Liver (tissue), 10 donors: ENCODE measurements at places on chromosomes 6 and 20.

GRCh38 chr6:136791296-136792094 is 782 bp downstream of the MAP3K5 start:
- DNase-seq, result peak; percentile 73

DNA sequence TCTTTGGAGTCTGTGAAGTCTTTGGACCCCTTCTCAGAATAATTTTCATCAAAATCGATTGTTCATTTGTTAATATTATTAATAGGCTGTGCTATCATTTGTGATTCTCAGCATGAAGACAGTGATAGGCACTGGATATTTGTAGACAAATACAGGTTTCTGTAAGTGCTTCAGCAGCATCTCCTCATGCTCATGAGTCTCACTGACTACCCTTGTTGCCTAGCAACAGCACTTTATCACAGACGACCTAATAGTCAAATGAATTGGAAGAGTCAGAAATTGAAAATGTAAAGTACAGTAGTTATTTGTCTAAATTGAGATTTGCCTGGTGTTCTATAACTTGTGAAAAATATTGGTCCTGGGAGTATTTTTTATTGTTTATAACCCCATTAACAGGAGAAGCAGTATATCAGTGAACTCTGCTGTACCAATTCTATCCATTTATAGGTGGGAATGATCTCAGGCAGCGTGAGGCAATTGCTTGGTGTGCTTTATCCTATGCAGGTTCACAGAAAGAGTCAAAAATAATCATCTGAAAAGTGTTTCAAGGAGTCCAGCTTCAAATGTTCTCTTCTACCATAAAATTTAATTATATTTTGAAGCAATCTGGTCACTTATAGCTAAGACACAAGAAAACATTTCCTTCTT is 684.6 kb downstream of the RFPL4B start:
- no peak for DNase-seq

- DNase-seq, result no peak
These were observed 86.8 kb downstream of the MOXD1 start for GRCh38 chr6:132314432-132314831.

DNA sequence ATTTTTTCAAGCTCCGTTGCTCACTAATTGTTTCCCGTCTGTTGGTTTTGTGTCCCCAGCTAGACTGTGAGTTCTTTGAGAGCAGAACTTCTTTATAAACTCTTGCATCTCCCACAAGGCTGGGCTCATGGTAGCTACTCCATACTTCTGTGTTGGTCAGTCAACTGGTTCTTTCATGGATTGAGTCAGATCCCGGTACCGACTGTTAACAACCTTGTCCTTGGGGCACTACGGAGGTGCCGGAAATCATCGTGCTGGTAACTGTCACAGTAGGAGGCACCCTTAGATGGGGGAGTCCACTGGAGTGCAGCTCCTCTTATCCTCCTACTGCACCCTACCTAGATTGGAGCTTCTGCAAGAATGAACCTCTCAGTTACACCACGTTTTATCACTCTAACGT is 8.6 kb upstream of the STX16 start:
- no peak for DNase-seq

GRCh38 chr6:36387440-36388303 is at the start of gene ETV7:
Gene ETV7 (minus strand): TSS chr6:36387669. CDS start chr6:36387541, 128 bp downstream.
- DNase-seq, result no peak

- no peak for DNase-seq
These were observed 5.2 kb downstream of the AGPAT4 start for GRCh38 chr6:161268531-161269210.

GRCh38 chr6:28347119-28347518 is 2.6 kb upstream of the ZKSCAN3 start:
- no peak for DNase-seq

DNA sequence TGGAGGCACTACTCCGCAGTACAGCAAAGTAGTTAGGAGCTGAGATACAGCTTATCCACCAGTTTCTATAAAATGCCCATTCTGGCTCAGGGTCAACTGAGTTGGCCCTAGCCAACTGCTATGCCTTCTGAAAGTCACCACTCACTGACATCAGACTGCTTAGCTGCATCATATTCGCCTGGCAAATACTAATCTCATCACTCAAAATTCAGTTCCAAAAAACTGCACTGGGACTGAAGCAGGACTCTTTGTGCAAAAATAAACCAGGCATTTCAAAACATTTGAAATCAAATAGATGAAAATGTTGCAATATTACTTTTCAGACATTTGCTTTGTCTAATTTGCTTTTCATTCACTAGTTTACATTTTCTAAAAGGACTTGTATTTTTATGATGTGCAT is 230.0 kb downstream of the ALDH8A1 start:
- DNase-seq, result no peak

DNA sequence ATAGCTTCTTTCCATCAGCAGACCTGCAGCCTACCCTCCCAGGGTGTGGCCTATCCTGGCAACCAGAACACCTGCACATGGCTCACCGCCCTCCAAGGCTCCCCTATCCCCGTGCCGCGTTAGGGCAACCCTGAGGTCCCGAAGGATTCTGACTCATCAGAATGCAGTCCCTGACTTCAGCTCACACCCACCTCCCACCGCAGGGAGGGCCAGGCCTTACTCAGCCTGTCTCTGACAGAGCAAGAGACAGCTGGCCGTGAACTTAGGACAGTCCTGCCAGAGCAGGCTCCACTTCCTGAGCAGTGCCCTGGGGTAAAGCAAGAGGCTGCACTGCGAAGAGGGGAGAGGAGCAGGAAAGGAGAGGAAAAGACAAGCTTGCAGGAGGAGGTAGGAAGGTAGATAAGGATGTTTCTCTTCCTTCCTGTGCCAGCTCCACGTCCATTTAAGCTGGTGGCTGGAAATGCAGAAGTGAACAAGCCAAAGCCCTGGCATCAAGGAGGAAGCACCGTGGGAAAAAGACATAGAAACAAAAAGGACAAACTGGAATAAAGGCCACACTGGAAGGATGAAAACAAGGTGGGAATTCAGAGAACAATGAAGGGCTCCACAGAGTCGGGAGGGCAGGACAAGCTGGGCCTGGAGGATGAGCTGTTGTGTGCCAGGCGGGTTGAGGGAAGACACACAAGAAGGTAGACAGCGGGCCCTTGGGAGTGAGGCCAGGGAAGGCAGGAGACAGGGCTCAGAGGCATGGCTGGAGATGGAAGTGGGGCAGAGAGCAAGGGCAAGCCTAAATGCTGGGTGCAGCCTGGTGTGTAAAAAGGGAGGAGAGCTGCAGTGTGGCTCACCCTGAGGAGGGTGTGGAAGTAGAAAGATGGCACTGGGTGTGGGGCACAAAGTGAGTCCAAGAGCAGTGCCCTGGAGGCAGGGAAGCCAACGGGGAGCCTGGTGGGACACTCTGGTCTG is 102.7 kb downstream of the SLC23A2 start:
- DNase-seq, result no peak

DNA sequence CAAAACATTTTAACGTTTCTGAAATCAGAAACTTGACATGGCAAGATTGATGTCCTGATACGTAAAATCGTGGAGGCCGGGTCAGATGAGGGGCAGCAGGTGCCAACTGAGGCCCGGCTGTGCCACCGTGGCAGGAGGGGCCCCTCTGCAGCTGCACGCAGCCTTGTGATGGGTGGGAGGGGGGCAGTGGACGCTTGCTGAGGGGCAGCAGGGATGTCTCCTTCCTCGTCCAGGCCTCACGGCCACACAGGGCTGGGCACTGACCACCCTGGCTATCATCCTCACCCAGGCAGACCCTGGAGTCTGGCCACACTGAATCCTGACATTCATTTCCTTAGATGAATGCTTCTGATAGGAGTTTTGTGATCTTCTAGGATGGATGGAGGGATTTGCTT is 114.7 kb downstream of the ERMARD start:
- DNase-seq, result no peak

- DNase-seq, result no peak
These were observed 205.6 kb downstream of the SYNDIG1 start for GRCh38 chr20:24674921-24675605.

DNA sequence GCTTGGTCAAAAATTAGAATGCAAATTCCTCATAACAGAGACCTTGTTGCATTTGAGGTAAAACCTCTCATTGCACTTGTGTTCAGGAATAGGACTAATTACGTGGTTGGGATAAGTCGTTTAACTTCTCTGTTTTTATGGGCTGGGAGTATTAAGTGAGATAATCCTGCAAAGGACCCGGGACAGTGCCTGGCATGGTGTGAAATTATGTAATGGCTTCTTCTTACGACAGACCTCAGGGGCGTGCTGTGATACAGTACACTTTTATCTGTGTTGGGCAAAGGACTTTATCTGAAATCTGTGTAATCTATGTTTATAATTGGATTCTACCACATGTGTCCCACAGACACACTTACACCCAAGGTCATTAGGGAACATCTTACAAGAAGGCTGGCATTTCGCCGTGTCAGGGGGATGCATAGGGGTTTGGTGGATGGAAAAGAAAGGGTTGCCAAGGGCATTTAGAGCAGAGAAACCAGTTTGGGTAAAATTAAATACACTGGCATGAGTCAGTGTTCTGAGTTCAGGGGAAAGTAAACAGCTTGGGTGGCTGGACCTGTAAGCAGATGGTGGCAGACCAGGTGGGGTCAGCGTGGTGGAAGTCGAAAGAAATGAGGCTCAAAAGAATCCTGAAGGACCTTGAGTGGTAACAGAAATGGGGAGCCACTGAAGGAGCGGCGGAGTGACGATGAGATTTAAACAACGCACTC is 17.2 kb upstream of the RTF2 start:
- no peak for DNase-seq

DNA sequence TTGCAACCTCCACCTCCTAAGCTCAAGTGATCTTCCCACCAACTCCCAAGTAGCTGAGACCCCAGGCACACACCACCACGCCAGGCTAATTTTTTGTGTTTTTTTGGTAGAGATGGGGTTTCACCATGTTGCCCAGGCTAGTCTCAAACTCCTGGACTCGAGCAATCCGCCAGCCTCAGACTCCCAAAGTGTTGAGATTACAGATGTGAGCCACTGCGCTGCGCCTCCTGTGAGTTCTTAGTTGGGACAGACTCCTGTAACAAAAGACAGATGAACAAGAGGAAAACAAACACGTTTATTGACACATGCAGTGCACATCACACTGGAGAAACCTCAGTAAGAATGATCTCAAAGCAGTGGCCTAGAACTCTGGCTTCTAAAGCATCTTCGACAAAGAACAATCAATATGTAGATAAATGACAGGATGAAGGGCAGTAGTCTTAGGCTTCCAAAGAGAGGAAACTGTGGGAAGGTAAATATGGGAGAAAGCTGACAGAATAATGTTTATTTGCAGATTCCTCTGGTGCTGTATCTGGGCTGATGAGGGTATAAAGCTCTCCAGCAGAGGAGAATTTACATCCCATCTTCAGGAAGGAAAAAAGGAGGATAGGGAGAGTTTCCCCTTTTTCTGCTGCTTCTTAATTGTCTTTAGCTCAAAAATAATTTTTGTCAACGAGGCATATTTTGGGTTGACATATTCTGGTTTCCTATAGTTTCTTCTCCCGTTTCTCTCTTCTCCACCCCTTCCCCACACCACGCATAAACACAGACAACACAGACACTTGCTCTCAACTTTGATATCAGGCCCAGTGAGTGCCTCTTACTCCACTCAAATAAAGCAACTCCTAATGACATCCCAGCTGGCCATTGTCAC is 84.7 kb upstream of the TNFAIP3 start:
- no peak for DNase-seq

DNA sequence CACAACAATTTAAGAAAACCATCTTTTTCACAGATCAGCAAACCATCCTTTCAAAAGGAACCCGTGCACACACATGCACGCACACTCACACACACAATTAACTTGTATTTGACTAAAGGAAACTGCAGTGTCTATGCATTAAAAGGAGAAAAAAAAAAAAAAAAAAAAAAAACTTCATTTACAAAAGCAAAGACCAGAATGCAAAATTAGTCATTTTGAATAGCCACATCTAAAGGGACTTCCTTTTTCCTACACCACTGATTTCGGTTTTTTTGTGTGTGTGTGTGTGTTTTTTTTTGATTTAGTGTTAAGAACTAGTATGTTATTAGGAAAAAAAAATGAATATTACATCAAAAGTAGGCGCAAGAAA is 6.3 kb downstream of the ZMYND8 start:
- DNase-seq, result no peak

- no peak for DNase-seq
These were observed 358.9 kb upstream of the ARID1B start for GRCh38 chr6:156418253-156418652.

DNA sequence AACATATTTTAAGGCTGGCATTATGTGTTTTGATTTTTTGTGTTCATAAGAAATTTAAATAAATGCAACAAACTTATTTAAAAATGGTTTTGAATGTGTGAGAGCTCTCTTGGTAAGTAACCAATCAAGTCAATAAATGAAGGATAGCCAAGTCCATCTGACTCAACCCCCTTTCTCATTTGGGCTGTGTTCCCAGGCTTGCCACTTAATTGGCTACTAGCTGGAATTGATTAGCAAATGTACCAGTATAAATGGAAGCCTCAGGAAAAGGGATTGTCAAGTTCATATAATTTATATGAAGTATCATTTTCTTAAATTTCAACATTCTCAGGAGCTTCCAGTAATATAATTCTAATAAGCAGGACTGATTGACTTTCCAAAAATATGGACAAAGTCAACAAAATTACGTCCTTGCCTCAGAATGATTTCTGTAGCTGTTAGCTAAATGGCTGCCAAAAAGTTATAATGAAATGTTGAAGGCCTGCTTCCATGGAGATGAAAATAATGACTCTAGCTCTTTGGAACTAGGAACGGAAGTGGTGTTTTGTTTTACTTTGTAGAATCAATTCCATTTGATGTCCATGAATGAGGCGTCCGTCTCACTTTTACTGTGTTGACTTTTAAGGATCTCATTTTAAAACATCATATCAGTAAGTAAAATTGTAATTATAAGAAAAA is 614.9 kb downstream of the CDH26 start:
- no peak for DNase-seq

GRCh38 chr20:19583532-19584175 is 174.4 kb upstream of the RIN2 start:
- DNase-seq, result peak; percentile 87

DNA sequence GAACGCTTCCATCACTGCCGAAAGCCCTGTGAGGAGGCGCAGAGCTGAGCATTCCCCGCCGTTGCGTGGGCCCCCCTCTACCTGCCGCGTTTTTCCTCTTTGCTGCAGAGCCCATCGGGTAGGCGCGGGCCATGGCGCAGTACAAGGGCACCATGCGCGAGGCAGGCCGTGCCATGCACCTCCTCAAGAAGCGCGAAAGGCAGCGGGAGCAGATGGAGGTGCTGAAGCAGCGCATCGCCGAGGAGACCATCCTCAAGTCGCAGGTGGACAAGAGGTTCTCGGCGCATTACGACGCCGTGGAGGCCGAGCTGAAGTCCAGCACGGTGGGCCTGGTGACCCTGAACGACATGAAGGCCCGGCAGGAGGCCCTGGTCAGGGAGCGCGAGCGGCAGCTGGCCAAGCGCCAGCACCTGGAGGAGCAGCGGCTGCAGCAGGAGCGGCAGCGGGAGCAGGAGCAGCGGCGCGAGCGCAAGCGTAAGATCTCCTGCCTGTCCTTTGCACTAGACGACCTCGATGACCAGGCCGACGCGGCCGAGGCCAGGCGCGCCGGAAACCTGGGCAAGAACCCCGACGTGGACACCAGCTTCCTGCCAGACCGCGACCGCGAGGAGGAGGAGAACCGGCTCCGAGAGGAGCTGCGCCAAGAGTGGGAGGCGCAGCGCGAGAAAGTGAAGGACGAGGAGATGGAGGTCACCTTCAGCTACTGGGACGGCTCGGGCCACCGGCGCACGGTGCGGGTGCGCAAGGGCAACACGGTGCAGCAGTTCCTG is 693 bp downstream of the FAM50B start:
- peak; percentile 44 for DNase-seq

- DNase-seq, result no peak
These were observed 36.6 kb upstream of the HIVEP1 start for GRCh38 chr6:11975353-11975977.

GRCh38 chr6:108733051-108733450 is 115.2 kb upstream of the ARMC2 start:
- DNase-seq, result no peak
